Endothelial cell (in vitro differentiated cells): ENCODE measurements at places on chromosomes 1 and 21.

GRCh38 chr1:219416598-219417238 is 196.2 kb downstream of the ZC3H11B start:
- peaks cover under 1% of the 10 kb centered on the region for H3K27me3 ChIP-seq
- H3K4me3 ChIP-seq, result no peak overlapping the region
- peak; percentile 65 for DNase-seq
- H3K36me3 ChIP-seq, result no peaks in the 10 kb centered on the region
- H3K27ac ChIP-seq, result no peak overlapping the region

DNA sequence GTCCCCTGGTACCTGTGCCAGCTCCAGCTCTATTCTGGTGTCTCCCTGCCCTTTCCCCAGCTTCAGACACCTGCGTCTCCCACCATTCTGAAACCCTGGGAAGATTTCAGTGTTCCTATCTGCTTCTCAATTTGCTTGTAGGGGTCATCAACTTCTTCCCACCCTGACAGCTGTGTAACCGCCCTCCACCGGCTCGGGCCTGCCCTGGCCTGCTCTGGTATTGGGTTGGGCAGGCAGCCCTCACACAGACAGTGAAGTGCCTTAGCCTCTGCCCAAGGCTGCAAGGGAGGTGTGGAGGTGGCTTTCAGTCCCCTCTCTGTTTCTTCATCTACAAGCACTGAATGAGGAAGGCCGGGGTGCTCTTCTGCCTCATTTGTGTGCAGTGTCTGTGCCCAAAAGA is 97.2 kb downstream of the LAMC2 start:
- H3K36me3 ChIP-seq, result no peaks in the 10 kb centered on the region
- H3K27ac ChIP-seq, result no peak overlapping the region
- DNase-seq, result no peak

DNA sequence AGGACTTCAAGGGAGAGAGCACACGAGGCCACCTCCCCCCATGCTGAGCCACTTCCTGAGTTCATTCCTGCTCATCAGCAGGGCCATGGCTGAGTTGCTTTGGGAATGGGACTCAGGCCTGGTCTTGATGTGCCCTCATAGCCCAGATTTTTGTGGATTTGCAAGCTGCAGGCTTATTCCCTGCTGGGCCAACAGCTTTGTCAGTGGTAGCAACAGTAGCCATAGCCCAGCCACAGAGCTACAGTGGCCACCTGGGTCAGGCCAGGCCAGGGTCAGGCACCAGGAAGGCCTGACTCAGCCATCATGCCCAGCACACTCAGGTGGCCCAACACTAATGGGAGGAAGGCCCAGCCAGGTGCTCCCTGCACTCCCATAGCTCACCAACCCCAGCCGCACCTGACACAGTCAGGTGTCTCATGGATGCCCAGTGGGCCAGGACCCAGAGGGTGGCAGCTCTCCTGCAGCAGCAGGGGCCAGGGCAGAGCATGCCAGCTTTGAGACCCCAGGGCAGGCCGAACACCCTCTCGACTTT is 33.5 kb downstream of the EPHA2 start:
- peak overlapping the region; percentile 49 for H3K27ac ChIP-seq
- H3K4me1 ChIP-seq, result peaks cover 14% of the 10 kb centered on the region
- peaks cover 34% of the 10 kb centered on the region for H3K36me3 ChIP-seq
- H3K27me3 ChIP-seq, result peaks cover 17% of the 10 kb centered on the region

DNA sequence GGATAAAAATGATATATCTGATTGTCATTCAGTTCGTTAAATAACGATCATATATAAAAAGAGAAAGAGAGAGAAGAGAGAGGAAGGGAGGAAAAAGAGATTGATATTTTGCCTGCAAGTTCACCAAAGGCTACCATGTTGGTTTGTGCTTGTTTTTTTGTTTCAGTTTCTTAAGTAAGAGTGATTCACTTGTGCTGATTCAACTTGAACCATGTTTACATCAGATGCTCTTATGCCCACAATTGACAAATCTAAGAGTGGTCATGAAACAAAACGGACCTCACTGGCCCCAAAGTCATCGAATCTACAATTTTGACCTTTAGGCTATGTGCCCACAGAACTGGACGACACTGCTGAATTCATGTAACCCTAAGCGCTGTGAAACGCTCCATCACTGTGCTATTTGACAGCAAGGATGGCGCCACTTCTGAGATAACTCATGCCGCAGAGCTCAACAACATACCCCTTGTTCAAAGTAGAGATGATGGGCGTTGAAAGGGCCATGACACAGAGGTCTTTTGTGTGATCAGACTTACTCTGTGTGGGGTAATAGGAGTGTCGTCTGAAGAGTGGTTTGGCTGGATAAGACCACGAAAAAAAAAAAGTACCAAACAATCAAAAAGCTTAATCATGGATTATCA is 481.4 kb downstream of the SETD4 start:
- no peaks in the 10 kb centered on the region for H3K36me3 ChIP-seq
- no peak overlapping the region for H3K4me3 ChIP-seq
- no peaks in the 10 kb centered on the region for H3K27me3 ChIP-seq
- no peak for DNase-seq
- H3K27ac ChIP-seq, result no peak overlapping the region

DNA sequence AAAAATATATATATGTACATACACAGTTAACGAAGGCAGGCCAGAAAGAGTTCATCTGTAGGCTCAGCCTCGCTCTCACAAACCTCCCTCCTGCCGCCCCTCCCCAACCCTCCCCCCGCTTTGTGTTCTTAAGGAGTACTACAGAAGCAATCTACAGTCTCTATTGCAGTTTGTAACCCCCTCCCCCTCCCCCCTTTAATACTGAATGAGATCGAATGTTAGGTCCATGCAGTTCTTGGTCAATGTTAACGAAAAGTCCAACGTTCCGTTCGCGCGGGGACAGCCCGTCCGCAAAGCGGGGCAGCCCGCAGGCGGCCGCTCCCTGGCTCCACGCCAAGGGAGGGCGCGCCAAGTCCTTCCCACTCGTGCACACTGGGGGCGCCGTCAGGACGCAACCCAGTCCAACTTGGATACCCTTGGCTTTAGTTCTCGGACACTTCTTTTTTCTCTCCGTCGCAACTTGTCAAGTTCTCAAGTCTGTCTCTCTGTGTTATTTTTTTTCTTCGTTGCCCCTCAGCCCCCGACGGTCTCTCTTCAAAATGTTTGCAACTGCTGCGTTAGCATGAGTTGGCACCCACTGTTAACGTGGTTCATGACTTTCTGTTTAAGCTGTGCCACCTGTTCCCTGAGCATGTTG is 2.2 kb downstream of the JUN start:
- DNase-seq, result peak; percentile 58
- peaks cover 32% of the 10 kb centered on the region for H3K4me1 ChIP-seq
- peak overlapping the region; percentile 92 for H3K27ac ChIP-seq
- H3K27me3 ChIP-seq, result peaks cover 15% of the 10 kb centered on the region
- peaks cover 24% of the 10 kb centered on the region for H3K36me3 ChIP-seq
